Mammary epithelial cell (primary cell): ENCODE measurements at places on chromosomes 12 and 14. TPM values are rescaled to one million over a fixed set of nuclear protein-coding genes. Genes with fewer than 3 reads are reported as not detected.

GRCh38 chr12:119989361-119989730 lies 310 bp downstream of the BICDL1 start:
- DNase-seq, result no peak

DNA sequence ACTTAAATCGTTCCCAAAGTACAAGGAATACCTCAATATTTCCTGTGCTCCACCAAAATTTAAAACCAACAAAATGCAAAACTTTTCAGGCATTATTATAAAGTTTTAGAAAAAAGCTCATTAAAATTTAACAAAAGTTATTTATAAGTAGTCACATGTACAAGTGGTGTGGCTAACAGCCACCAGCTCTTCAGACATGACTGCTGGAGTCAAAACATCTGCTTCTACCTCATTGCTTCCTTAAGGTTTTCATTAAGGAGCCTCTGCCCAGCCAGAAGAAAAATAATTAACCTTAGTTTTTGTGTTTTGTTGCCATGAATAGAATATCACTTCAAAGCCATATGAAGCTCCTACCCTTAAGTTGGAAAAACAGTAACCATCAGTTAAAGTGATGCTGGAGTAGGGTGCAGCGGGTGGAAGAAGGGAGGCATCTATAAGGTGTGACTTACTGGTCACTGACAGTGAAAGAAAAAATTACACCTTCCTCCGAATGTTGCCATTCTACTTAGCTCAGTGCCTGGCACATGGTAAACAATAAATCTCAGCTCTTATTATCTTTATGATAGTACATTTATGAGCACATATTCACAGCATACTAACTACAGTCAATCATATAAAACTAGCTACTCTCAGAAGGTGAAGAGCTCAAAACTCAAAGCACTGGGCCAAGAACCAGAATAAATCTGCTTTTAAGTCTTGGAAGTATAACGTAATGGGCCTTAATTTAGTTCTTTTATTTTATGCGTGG lies 57.7 kb downstream of the GALC start:
- no peak for DNase-seq

GRCh38 chr14:34436118-34436905 lies 25.7 kb downstream of the SPTSSA start:
- peak; percentile 53 for DNase-seq

DNA sequence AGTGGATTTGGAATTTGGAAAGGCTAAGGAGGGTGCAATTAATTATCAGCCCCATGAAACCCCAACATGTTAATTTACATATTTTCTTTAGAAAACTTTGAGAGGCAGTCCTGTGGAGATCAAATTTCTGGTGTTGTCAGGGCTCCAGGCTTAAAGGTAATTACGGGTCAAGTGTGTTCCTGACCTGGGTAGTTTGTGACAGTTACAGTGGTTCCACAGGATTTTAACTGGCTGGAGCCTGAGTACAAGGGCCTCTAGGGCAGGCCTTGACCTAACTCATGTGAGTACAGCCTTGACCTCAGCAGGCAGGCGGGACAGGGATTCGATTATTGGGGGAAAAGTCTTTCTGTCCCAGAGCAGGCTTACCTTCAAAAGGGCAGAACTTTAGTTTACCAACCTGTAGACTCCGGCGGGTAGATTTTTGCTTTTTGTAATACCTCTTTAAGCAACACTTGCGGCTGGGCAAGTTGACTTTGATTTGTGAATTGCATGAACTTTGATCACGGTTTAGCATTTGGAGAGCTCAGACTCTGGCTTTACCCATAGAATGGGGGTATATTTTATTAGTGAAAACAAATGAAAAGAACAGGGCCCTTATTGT lies 8.4 kb upstream of the PPTC7 start:
- DNase-seq, result no peak

- DNase-seq, result no peak
These were observed 409.3 kb downstream of the PRKD1 start for GRCh38 chr14:29518335-29518734.

CEP128 gene
- total RNA-seq, result 14.0 and 23.0 TPM in 2 replicates

ASB2 gene
- 0.17 TPM for total RNA-seq
